NCI-H748 treated with DMSO at 0.1 percent for 48 hours (cell line): ENCODE measurements at places on chromosomes 7 and 10.

- no peak for DNase-seq
These were observed 47.6 kb upstream of the MGMT start for GRCh38 chr10:129419397-129419796.

- peak; percentile 27 for DNase-seq
These were observed 24.8 kb upstream of the SLIT1 start for GRCh38 chr10:97210543-97210960.

GRCh38 chr10:55374917-55375316 is 573.9 kb upstream of the PCDH15 start:
- no peak for DNase-seq

DNA sequence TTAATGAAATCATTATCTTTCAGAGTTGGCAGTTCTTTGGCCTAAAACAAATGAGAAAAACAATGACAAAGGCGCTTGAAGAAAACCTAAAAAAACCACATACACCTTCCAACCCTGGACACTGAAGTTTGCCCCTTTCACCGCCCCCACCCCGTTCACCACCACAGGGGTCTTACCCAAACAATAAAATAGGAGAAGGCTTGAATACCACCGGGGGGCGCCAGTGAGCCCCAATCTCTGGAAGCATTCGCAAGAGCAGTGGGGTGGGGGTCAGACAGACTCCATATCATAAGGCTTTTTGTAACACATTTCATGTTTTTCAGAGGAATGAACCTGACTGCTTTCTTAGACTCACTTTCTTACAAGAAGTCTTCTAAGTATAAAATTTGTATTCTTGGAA is 163.6 kb downstream of the PIP4K2A start:
- DNase-seq = no peak

DNA sequence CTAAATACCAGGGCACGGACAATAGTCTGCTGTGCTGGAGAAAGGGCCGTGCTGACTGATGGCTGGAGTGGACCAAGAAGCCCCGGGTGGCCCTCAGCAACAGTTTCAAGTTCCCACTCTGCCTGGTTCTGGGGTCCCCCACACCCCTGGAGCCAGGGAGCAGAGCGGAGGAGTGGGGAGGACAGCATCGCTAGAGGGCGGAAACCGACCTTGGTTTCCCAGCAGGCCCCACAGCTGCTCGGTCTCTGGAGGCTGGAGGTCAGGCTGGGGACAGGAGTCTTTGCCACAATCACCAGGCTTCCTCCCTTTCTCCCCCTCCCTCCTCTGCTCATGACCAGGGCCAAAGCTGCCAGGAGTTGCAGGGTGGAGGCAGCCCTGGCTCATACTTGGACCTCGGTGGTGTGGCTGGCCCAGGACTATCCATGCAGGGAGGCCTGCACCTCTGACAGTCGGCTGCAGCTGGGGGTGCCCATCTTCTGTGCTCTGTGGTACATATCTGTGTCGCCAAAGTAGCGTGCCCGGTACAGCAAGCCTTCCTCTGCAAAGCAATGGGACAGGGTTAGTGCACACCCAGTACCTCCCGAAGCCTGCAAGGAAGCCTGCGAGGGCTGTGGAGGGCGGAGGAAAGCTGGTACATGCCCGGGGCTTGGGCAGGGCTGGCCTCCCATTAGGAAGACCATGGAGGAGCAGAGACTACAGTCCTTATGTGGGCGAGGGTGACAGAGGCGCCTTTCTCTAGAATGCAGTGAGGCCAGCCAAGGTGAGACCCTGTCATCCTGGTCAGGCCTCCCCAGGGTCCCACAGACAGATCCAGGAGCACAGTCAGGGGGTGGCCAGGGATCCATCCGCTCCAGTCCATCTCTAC is 19.1 kb downstream of the DNAJB12 start:
- no peak for DNase-seq

DNA sequence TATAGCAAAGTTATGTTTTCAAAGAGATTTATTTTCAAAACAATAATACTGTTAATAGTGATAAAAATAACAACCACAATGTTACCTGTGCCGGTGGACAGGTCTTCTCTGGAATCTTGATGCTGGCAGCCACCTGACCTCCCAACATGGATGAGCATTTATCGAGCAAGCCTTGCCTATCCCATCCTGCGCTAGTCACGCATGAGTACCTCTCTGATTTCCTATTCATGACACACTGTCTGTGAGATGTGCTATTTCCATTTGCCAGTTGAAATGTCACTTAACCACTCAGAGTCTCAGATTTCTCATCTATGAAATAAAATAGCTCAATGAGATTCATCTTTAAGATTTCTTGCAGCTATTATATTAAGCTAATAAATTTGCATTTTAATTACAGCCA is 341.2 kb upstream of the VWC2 start:
- DNase-seq = no peak

GRCh38 chr10:103727546-103727963 is 127.8 kb downstream of the SH3PXD2A start:
- DNase-seq = no peak

- DNase-seq = no peak
These were observed 125.4 kb downstream of the KCNMA1 start for GRCh38 chr10:77512219-77512578.

DNA sequence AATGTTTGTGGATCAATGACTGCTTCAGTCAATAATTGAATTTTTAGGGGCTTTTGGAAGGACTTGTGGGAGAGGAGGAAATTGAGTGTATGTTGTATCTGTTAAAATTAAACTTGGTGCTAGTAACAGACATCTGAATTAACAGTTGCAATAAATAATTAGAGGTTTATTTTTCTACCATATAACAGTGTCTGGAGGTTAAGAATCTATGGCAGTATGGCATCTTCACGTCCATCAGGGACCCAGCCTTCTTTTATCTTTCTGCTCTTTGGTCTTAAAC is 72.8 kb upstream of the HABP2 start:
- no peak for DNase-seq

GRCh38 chr7:90864088-90864487 is 268.0 kb downstream of the CDK14 start:
- no peak for DNase-seq

DNA sequence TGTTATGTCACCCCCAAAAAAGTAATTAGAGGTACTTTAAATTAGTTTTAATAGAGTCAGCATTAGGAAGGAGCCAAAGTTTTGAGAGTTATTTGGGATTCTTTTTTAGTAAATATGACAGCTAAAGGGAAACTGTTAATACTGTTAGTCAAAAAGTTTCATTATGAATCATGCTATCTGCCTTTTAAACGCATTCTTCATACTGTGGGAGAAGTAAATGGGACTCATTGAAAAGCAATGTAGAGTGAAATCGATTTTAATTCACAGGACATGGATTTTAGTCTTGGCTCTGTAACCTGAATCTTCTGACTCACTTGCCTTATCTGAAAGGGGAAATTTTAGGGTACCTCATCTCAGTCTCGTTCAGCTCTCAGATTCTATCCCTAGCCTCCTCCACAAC is 105.1 kb downstream of the AASS start:
- DNase-seq = no peak

DNA sequence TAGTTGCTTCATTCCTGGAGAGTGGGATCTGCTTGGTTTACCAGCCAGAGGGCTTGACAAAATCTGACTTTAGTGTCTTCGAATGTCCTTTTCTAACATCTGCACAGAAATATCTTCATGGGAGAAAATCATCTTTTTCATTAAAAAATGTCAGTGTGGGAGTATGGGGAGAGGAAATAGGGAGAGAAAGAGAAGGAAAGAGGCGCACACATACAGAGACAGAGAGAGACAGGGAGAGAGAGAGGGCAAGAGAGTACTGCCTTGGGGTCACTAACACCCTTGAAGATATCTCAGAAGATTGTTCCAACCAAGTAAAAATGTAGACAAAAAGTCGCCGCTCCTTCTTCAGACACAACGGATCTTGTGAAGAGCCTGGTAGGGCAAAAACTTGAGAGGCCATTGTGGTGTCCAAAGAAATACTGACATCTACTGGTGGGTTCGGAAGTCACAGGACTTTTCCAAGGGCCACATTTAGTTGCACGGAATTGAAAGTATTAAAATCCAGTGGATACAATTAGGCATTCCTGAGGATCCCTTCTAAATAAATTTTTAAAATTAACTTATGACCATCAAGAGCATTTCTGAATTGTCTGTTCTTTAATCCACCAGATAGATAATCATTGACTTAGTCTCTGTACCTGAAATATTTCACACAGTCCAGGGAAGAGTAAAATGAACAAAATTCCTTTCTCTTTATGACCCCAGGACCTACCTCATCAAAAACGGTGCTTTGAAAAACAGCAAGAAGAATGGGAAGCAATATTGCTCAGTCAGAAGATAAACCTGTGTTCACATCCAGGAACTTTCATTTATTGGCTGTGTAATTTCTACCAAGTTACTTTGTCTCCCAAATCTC is 29.7 kb downstream of the VIM start:
- peak; percentile 23 for DNase-seq

- no peak for DNase-seq
These were observed 24.2 kb downstream of the CFAP69 start for GRCh38 chr7:90269163-90269562.

DNA sequence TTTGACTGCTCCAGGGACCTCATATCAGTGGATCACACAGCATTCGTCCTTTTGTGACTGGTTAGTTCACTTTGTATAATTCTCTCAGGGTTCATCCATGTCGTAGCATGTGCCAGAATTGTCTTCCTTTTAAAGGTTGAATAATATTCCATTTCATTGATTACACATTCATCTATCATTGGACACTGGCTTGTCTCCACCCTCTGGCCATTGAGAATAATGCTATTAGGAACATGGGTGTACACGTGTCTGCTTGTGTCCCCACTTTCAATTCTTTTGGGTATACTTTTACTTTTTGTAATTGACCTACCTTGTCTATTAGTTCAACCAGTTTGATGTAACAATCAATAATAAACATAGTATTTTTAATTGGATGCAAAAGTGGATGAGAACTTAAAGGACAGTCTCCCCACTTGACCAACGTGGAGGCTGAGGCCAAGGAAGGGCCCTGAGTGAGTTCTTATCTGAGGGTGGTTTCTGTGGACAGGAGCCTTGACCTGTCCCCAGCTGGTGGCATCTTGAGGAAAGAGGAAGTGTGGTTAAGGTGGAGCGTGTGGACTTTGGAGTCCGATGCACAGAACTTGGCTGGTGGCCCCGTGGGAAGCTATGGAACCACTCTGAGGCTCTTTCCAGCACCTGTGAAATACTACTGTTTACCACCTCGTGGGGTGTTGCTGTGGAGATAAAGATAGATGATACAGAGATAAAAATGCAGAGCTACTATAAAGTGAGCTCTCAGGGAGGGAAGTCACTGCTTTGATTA is 16.6 kb downstream of the WDFY4 start:
- no peak for DNase-seq

- DNase-seq = no peak
These were observed 569.3 kb downstream of the ATRNL1 start for GRCh38 chr10:115662422-115662821.

DNA sequence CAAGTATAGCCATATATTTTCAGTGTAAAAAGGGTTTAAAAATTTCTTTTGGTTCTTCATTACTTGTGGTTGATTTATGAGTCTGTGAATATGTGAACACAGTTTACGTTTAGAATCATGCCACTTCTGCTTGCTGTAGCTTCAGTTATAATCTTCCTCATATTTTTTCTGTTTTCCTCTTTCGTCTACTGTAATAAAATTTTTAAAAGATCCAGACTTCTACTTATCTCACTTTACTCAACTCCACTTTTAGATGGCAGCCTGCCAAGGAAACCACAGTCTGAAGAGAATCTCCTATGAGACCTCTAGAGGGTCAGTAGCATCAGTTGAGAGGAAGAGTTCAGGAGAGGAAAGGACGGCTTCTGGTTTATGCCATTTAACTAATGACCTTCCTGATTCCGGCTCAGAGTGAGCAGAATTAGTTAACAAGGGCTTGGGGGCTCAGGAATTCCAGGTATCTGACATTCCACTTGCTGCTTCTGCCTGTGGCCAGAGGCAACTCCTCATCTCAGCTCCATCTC is 21.4 kb downstream of the CREB5 start:
- no peak for DNase-seq

- no peak for DNase-seq
These were observed 217.0 kb upstream of the CTBP2 start for GRCh38 chr10:125377368-125377767.

DNA sequence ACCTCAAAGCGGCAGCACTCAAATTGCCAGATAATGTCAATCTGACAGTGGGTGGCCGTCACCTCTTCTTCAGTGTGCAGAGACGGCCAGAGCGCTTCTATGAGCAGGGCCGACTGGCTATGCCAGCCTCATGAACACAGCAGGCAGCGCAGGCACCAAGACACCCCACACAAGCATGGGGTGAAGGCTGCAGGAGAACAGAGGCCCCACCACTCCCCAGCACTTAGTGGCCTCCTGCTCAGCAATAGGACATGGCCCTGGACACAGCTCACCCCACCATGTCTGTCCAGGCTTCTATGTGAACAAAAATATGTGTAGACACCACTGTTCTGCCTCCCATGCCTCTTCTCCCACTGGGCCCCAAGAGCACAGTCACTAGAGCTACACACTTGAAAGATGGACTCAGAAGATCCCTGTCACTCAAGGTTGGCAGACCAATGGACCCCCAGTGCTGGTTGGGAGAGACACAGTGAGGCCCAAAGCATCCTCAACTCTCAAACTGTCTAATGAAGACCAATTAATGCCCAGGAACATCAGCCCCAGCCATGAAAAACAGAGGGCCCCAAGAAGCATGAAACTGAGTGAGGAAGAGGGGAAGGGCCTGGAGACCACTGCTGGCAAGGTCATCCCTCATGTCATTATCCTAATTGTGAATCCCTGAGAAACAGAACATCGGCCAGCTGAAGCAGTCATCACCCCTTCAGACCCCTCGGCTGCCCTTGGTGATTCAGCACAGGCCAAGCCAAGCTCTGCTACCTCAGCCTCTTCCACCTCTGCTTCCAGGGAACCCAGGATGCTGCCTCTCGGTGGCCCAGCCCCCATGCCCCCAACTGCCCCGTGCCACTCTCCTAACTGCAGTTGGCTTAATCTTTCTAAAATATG is 77.7 kb downstream of the GRID1 start:
- no peak for DNase-seq

- no peak for DNase-seq
These were observed 22.3 kb downstream of the MCM10 start for GRCh38 chr10:13183625-13184024.

- no peak for DNase-seq
These were observed 113.5 kb downstream of the HTR5A start for GRCh38 chr7:155183655-155184054.

- no peak for DNase-seq
These were observed 19.4 kb downstream of the LDB3 start for GRCh38 chr10:86687750-86688149.

- no peak for DNase-seq
These were observed 439.5 kb downstream of the NEBL start for GRCh38 chr10:20457649-20458048.

GRCh38 chr10:88097536-88097935 is 234.1 kb downstream of the PTEN start:
- DNase-seq = no peak

GRCh38 chr10:35612385-35613106 is 7.4 kb downstream of the GJD4 start:
- no peak for DNase-seq

DNA sequence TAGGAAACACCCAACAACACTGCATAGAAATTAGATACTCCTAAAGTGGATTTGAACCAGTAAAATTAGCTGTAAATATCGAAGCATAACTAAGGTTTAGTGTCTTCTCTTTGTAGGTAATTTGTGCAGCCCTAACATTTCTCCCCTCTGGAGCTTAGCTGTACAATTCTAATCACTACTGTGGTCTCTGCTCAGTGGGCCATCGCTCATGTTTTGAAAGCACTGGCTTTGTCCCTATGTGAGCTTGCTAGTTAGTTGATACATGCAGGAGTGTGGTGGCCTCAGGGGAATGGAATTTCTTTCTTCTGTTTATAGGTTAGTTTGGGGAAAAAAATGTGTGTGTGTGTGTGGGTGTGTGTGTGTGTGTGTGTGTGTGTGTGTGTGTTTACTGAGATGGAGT is 373.1 kb downstream of the DPP6 start:
- DNase-seq = no peak

GRCh38 chr10:101446071-101446470 is 92.1 kb downstream of the BTRC start:
- no peak for DNase-seq
